ENCODE measurements at places on chromosomes 7 and 10. TPM values are rescaled to one million over a fixed set of nuclear protein-coding genes. Genes with fewer than 3 reads are reported as not detected.

The PALD1 gene
- polyA plus RNA-seq = 10.6 TPM

The ASL gene
- 28.9 TPM for polyA plus RNA-seq

The COL26A1 gene
- 20.8 TPM for polyA plus RNA-seq

The PLEKHS1 gene
- 0.21 TPM for polyA plus RNA-seq

The SLC18A2 gene
- 1.2 TPM for polyA plus RNA-seq

The GRID2IP gene
- 0.57 TPM for polyA plus RNA-seq

The NOS3 gene
- polyA plus RNA-seq = 6.8 TPM

The EXOSC1 gene
- polyA plus RNA-seq = 39.7 TPM

The LRRC61 gene
- 23.0 TPM for polyA plus RNA-seq

The WDR86 gene
- polyA plus RNA-seq = 20.4 TPM

The HILPDA gene
- polyA plus RNA-seq = 17.8 TPM

The CALHM1 gene
- 0.07 TPM for polyA plus RNA-seq

The CACNB2 gene
- 3.1 TPM for polyA plus RNA-seq

The GFRA1 gene
- polyA plus RNA-seq = 22.5 TPM

The AKR1C4 gene
- not detected for polyA plus RNA-seq

The FAM221A gene
- 17.0 TPM for polyA plus RNA-seq

The KCNIP2 gene
- polyA plus RNA-seq = 2.4 TPM

The SPACDR gene
- 0.58 TPM for polyA plus RNA-seq

The LOXL4 gene
- polyA plus RNA-seq = 4.9 TPM

The MEOX2 gene
- polyA plus RNA-seq = 1.3 TPM

The SPDYE9 gene
- 0.21 TPM for polyA plus RNA-seq

The AKR1E2 gene
- 11.3 TPM for polyA plus RNA-seq

The GCK gene
- polyA plus RNA-seq = 3.6 TPM

The TMEM178B gene
- polyA plus RNA-seq = 0.21 TPM

The SVOPL gene
- polyA plus RNA-seq = 2.9 TPM

The CDK1 gene
- polyA plus RNA-seq = 78.2 TPM

The FRG2B gene
- not detected for polyA plus RNA-seq

The OR2F2 gene
- not detected for polyA plus RNA-seq

The AKR1D1 gene
- polyA plus RNA-seq = 0.07 TPM

The C10orf67 gene
- polyA plus RNA-seq = 2.4 TPM

The AGBL3 gene
- polyA plus RNA-seq = 6.7 TPM
